SW 1271 (cell line): ENCODE measurements at places on chromosomes 3 and 15.

- DNase-seq, result no peak
These were observed 5.0 kb downstream of the ELL3 start for GRCh38 chr15:43771816-43772215.

DNA sequence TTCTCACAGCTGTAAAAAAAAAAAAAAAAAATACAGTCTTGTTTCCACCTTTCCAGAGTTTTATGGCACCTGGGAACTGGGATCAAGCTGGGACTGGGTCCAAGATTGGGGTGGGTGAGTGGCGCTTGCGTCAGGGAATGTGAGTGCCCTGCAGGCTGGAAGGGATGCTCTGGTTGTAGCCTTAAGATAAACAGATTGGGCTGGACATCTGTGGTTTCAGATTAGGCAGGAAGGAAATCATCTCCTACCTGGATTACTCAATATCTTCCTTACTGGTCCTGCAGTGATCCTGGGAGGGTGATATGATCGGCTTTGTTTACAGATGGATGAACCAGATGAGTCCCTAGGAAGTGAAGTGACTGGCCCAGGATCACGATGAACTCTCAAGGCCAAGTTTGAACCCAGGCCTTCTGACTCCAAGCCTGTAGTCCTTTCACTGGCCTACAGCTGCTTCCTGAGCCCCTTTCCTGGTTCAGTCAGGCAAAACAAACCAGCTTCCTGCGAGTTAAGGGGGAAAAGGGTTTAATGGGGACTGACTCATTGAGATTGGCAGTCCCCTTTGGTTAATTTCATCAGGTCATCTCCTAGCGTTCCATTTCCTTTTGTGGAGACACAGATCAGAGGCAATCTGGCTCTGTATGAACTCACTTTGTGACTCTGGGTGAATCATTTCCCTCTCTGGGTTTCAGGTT, 179.8 kb downstream of the THSD4 start:
- DNase-seq, result peak; percentile 99

DNA sequence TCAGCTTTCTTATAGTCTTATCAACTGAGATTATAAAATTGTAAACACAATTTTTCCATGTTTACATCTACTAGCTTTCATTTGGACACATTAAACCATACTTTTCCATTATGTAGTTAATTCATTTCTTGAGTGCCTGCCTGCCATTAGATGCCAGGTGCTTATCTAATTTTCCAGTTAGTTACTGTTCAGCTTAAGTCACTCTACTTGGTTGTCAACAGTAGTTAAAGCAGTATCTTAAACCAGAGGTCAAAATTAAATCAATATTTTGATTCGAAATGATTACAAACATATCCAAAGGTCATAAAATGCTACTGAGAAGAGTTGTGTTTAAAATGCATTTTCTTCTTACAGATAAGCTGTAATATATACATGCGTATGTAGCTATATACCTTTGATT, 56.2 kb upstream of the UBP1 start:
- DNase-seq, result no peak

DNA sequence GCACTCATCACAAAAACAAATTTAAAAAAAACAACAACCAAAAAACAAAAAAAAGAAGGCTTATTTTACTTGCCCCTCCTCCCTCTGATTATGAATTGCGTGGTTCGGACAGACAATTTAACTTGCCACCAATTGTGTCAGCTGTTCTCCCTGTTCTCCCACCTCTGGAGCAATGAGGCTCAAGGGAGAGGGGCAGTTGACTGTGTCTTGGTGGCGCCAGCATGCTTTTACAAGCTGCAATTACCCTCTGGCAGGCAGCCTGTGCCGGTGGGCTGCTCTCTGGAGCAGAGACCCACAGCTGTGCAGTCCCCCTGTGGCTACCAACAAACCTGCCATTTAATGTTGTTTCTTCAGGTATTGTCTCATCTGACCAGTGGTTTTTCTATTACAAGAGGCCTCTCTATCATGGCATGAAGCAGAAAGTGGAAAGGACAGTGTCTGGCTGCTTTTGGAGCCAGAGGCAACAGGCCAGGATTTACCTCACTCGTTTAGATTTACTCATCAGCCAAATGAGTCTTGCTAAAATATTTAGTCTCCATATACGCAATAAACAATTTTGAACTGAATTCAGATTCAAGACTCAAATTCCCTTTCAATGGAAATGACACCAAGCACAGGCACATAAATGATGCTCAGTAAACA, 192.0 kb upstream of the TPRG1 start:
- no peak for DNase-seq

GRCh38 chr3:186520957-186521842, 23.0 kb downstream of the CRYGS start:
- no peak for DNase-seq

DNA sequence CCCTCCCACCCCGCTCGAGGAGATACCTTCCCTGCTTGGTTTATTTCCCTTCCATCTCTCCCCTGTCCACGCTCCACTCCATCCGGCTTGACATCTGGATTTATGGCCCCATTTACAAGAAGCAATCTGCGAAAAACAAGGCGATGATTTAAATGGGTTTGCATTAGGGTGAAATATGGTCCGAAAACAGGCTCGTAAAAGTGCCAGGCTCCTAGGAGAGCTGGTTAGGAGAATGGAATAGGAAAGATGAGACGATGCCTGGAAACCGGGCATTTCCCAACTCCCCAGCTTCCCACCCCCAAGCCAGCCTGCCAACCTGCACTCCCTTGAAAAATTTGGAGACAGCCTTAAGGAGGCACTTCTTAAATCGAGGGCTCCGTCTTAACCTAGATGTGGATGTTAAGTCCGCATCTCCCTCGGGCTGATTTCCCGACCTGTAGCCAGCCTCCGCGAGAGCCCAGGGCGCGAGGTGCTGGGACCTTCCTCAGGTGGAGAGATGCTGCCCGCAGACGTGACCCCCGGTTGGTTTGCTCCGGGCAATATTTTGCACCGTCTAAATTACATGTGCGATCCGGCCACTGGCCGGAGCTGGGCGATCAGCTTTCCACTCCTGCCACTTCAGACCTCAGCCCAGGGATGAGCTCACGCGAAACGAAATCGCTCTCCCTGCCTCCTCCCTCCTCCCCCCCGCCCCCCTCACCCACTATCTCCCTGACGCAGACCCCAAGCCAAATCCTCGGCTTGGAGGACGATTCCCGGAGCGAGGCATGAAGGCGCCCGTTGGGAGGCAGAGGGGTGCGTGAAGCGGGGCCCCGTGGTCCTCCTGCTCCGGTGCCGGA, 1.3 kb downstream of the GRM7 start:
- DNase-seq, result no peak

DNA sequence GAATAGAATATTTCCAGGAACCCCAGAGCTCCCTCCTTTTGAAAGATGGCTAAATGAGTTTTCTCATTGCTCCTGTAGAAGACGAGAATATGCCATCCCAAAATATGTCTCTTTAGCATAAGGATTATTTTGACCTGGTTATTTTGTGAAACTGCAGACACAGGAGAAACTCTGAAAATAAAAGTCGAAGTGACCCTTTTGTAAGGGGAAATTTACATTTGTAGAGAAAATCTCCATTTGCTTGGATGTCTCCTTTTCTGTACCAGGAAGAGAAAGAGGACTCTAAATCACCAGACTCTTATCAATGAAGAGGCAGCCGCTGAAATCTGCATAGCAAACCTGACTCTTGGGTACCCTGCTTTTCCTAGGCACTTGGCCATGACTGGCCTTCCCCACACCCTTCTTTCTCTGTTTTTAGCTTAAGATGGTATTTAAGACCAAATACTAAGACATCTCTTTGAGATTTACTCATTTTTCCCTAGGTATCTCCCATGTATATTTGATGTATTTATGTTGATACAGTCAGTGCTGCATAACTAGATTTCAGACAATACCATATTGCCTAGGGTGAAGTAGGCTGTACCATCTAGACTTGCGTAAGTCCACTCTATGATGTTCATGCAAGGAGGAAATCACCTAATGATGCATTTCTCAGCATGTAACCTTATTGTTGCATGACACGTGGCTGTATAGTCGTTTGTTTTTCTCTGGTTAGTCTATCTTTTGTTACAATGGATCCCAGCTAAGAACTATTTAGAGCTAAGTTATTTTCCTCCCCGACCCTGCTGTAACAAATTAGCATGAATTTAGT, 98.2 kb upstream of the UBE3A start:
- no peak for DNase-seq

GRCh38 chr3:82080261-82080660, 318.8 kb upstream of the GBE1 start:
- DNase-seq, result no peak
